H7 (cell line): ENCODE measurements at places on chromosomes 2 and 18. TPM values are rescaled to one million over a fixed set of nuclear protein-coding genes. Genes with fewer than 3 reads are reported as not detected.

RPRM gene
- 84.1 and 92.3 TPM in 2 replicates for total RNA-seq

POTEI gene
- total RNA-seq, result 0.07 TPM in 2 replicates

POTEJ gene
- not detected in 2 replicates for total RNA-seq

PLA2R1 gene
- total RNA-seq, result 0.48 and 0.89 TPM in 2 replicates

B4GALT6 gene
- total RNA-seq, result 15.3 and 25.4 TPM in 2 replicates

UGT1A7 gene
- total RNA-seq, result 0.07 TPM in 1 of 2 replicates, not detected in the other

C2orf80 gene
- total RNA-seq, result 0.76 TPM in 1 of 2 replicates, not detected in the other
